ENCODE measurements at places on chromosomes 12 and 14.
A peak's percentile ranks its signal among the peaks of the same experiment; 100 is the strongest.

DNA sequence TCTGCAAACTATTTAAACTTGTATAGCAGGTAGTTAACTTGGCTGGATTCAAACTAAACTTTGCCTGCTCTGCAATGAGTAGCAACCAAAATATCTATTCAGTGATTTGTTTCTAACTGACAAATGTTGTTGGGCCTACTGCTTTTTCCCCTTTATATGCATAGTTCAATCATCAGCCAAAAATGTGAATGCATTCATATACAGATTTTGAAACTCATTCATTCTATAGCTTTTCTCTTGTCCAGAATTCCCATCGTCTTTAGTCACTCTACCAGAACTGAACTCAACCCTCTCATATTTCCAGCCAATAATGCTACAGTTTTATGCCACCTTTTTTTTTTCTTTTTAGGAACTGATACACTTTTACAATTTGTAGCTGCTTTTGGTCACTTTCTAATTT lies 599.8 kb downstream of the RPL10L start:
- no peak for DNase-seq

- DNase-seq: peak; percentile 71
Observed at GRCh38 chr12:51531978-51532497, 59.0 kb upstream of the SCN8A start.

DNA sequence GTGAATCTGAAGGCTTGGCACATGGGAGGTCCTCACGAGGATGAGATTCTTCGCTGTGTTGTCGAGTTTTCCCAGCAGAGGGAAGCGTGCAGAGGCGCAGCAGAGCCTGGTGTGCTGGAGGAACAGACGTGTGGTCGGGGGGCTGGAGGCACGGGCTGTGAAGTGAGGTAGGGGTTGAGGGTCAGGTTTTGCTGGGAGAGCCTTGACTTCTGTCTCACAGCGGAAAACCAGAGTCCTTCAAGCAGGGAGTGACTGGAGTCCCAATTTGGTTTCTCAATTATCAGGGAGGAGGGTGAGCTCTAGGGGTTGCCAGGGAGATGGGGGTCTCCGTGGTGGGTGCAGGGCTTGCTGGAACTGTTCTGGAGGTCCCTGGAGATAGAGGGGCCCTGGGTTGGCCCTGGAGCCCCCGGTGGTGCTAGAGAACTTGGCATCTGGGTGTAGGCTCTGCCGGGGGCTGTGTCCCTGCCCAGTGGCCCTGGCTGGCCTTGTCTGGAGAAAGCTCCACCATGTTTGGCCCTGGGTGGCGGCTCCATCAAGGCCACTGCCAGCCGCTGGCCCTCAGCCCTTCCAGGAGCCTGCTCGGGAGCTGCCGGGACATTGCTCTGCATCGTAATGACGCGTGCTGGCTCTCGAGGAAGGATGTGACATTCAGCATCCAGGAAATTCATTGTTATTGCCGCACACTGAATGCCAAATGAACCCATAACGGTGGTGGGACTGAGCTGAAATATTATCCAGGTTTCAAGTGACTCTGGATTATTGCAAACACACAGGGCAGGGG lies 215.7 kb downstream of the KIF26A start:
- no peak for DNase-seq

GRCh38 chr12:104698871-104699270 lies 242.1 kb downstream of the CHST11 start:
- no peak for DNase-seq

GRCh38 chr12:38490073-38490472 lies 173.5 kb downstream of the ALG10B start:
- no peak for DNase-seq
